ENCODE measurements at places on chromosomes 1 and 21.

DNA sequence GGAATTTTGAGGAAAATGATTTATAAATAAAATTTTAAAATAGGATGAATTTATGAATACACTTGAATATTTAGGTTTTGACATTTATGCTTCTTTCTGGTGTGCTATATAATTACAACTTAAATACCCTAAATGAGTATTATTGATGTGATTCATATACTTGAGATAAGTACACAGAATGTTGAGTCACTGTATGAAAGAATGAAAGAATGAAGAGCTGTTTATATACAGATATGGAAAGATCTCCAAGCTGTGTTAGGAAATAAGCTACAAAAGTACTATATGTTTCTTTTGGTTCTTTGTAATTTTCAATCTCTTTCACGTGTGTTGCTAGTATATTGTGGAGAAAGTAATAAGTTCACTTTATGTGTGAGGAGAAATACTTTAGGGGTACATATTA, 147.2 kb downstream of the RASAL2 start:
- ATAC-seq, result no peak
- H3K4me3 ChIP-seq, result no peak overlapping the region
- H3K4me1 ChIP-seq, result no peaks in the 10 kb centered on the region
- peaks cover 4% of the 10 kb centered on the region for H3K27me3 ChIP-seq
- H3K27ac ChIP-seq, result no peak overlapping the region

DNA sequence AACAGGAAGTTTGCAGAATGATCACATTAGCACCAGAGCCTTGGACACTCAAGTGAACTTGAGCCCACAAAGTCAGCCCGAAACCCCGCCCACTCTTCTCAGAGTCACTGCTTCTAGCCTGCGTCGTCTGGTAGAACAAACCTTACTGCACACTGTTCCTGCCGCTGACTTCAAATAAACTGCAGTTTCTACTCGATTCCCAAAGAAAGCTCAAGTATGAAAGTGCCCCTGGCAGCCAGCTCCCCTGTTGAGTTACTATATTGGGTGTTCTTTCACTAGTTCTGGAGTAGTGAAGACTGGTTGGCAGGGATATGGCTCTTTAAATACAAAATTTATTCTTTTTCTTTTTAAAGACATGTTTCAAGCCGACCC, 164.7 kb downstream of the GALNT2 start:
- peaks cover 38% of the 10 kb centered on the region for H3K36me3 ChIP-seq
- H3K27ac ChIP-seq, result no peak overlapping the region
- H3K27me3 ChIP-seq, result no peaks in the 10 kb centered on the region
- no peak overlapping the region for H3K4me3 ChIP-seq

- no peaks in the 10 kb centered on the region for H3K4me1 ChIP-seq
- H3K36me3 ChIP-seq, result peaks cover 35% of the 10 kb centered on the region
- H3K27ac ChIP-seq, result no peak overlapping the region
- H3K27me3 ChIP-seq, result no peaks in the 10 kb centered on the region
- no peak overlapping the region for H3K4me3 ChIP-seq
Measured at GRCh38 chr1:58465825-58466629, 80.5 kb downstream of the OMA1 start.

GRCh38 chr1:95118067-95118499, 928 bp downstream of the TLCD4 start:
- H3K27ac ChIP-seq, result peak overlapping the region; percentile 49
- peaks cover 26% of the 10 kb centered on the region for H3K4me1 ChIP-seq
- H3K27me3 ChIP-seq, result no peaks in the 10 kb centered on the region

- peaks cover 54% of the 10 kb centered on the region for H3K27me3 ChIP-seq
- no peak overlapping the region for H3K4me3 ChIP-seq
- no peaks in the 10 kb centered on the region for H3K36me3 ChIP-seq
- ATAC-seq, result no peak
Measured at GRCh38 chr1:119787776-119788175, 19.1 kb upstream of the HMGCS2 start.

DNA sequence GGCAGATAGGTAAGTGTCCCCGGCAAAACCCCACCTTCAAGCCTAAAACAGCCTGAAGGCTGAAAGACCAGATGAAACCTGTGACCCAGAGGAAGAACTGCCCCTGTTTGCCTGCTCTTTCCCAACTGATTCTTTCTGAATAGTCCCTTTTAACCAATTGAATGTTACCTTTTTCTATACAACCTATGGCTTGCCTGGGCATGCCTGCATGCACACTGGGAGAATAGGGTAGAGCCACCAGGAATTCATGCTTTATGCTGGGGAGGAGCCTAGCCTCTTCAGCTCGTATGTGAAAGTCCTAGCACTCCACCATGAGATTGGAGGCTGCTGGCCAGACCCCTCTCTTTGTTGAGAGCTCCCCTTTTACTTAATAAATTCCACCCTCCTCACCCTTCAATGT, 340.0 kb downstream of the PTBP2 start:
- H3K4me3 ChIP-seq, result no peak overlapping the region
- no peak for ATAC-seq
- no peak overlapping the region for H3K27ac ChIP-seq
- no peaks in the 10 kb centered on the region for H3K36me3 ChIP-seq
- H3K27me3 ChIP-seq, result no peaks in the 10 kb centered on the region
